ENCODE measurements at places on chromosomes 11 and 22.

DNA sequence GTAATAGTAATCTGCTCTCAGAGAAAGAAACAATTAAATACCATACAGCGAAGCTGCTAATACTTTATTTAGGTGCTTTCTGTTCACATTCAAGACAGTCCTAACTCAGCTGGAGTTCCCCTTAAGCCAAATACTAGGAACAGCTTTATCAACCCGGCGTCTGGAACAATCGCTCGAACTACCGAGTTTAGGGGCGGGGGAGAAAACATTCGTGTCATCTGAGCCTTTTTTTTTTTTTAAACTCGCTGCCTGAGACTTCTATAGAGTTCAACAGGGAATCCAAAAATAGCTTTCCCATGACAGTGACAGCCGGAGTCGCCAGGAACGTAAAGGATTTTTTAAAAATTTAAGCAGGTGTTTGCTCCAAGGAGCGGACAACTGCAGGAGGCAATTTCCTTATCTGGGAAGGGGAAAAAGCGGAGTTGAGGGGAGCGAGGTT, 852 bp downstream of the TRAF6 start:
- peak; percentile 11 for DNase-seq

DNA sequence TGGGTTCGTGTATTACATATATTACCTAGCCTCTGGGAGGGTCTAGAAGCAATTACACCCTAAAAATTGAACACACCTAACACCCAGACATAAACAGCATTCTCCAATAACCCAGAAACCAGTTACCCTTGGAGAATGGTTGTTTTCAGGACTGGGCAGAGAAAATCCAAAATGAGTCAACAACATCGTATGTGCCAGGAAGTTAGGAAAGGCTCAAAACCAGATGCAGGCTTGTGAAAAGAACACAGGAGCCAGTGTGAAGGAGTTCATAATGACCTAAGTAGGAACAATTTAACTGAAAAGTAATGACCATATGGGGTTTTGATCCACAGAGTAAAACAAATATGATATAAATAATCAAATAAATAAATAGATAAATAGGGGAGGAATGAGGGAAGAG, 5.1 kb upstream of the CLPB start:
- no peak for DNase-seq

- no peak for DNase-seq
These were observed 138.3 kb downstream of the GUCY1A2 start for GRCh38 chr11:106879832-106880546.

- no peak for DNase-seq
These were observed 60.5 kb upstream of the UCP3 start for GRCh38 chr11:74069146-74070046.

DNA sequence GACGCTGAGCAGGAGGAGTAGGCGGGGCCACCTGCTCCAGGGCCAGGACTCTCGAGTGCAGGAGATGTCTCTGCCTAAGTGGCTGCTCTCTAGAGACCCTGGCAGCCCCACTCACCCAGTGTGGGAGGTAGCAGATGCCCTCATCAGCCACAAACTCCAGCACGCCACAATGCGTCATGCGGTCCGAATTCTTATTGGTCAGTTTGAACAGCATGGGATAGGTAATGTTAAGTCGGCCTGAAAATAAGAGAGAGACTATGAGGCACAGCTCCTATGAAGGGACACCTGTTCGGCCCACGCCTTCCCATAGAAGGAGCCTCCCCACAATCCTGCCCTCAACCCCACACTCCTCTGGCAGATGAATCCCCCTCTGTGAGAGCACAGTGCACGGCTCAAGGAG, 7.4 kb downstream of the UFD1 start:
- no peak for DNase-seq

GRCh38 chr11:114085965-114086793, 26.7 kb downstream of the ZBTB16 start:
- no peak for DNase-seq

DNA sequence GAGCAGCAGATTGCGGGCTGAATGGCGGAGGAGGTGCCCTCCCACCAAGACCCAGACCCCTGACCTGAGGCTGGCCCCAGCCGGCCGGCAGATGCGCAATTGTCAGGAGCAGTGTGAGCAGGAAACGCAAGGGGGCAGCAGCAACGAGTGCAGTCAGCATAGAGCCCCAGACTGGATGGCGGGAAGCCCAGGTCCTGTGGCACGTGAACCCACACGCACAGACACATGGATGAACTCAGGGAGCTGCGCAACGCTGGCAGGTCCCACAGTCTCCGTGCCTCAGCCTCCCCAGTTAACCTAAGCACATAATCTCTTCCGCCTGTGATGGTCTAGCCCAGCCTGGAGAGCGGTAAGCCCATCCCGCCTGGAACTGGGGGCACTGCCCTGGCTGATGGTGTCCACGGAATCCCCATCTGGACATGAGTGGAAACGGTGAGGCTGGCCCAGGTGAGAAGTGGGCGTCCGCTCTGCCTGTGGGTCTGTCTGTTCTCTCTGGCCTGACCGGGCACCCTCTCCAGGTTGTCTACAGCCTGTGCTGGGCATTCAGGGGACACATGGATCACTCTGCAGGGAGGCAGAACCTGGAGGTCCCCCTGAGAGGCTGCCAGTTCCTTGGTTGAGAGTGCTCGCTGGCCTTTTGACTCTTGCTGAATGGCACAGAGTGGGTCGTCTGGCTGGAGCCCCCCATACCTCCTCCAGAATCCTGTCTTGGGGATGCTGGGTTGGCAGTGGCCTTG, 626 bp upstream of the TBX10 start:
- DNase-seq, result peak; percentile 61

- DNase-seq, result peak; percentile 26
These were observed 2.0 kb upstream of the SAA1 start for GRCh38 chr11:18264035-18264434.

DNA sequence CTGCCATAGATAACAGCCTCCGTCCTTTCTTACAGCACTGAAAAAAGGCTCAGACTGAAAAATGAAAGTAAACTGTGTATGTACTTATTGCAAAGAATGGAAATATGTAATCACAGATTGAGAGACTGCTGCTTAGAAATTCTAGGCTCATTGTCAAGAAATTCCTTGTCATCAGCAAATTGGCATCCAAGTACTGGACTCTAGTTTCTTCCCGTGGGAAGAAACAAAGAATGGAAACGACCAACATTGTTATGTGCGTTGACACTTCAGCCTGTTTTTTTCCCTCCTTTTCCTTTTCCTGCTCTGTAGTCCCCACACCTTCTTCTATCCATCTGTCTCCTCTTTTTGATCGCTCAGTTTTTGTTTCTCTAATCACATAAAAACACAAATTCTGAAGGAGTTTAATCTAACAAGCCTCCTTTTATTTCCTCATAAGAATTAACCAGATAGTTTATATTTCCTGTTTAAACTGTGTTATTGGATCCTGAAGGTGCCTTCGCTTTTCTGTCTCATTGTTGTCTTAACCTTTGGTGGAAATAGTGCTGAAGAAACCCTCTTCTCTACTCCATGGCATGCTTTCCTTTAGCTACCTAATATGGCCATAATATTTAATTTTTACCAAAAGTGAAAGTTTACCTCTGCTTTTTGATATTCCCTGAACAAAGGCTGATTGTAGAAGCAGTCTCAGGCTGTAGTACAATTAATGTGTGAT, 20.0 kb upstream of the CASP12 start:
- DNase-seq, result peak; percentile 28
